ENCODE measurements at places on chromosomes 12 and 14.

DNA sequence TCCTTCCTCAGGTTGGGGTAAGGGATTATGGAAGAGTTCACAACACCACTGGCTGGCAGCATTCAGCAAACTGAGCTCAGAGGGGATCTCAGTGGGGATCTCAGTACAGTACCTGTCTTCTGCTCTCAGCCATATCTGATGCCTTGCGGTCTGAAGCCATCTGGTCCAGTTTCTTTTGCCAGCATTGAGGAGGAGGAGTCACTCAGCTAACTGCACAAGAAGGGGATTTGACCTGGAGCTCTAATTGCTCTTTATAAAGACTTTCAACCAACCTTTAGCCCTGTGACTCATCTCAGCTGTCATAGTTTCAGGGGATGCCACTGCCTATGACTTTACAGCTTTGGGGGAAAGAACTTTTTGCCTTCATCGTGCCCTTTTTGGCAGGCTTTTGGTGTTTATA lies 44.9 kb downstream of the JKAMP start:
- DNase-seq: no peak

DNA sequence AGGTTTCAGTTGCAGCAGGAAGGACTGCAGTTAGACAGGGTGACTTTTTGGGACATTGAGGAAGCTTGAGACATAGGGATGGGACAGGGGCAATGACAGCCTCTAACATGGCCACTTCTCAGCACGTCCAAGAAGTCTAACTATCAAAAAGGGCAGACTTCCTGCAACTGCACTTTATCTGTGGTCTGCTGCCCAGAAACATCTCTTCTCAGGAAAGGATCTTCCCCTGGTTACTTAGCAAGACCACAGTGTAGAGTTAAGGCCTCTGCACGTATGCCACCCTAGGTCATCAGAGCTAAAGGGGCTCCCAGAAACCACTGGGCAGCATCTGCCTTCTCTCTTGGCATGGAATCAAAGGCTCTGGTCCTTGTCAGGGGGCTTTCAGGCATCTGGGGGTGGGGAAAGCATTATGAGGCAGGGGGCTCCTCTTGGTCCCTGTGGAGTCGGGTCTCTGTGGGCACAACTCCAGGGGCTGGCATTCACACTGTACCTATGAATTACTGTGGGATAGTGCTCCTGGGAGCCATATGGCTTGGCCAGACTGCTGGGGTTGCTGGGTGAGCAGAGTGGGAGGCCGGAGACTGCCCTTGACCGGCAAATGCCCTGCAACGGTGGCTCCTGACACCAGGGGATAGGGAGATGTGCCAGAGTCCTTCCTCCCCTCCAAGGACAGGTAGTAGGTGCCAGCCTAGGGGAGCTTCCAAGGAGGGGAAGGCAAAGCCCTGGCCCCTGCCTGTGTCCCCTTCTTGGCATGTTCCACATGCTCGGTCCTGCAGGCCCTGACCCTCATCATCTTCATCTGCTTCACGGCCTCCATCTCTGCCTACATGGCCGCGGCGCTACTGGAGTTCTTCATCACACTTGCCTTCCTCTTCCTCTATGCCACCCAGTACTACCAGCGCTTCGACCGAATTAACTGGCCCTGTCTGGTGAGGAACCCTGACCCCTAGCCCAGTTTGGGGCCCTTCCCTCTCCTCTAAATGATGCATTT lies 1.0 kb downstream of the CMTM5 start:
- no peak for DNase-seq

GRCh38 chr14:53793790-53794505 lies 162.7 kb downstream of the BMP4 start:
- DNase-seq: no peak

DNA sequence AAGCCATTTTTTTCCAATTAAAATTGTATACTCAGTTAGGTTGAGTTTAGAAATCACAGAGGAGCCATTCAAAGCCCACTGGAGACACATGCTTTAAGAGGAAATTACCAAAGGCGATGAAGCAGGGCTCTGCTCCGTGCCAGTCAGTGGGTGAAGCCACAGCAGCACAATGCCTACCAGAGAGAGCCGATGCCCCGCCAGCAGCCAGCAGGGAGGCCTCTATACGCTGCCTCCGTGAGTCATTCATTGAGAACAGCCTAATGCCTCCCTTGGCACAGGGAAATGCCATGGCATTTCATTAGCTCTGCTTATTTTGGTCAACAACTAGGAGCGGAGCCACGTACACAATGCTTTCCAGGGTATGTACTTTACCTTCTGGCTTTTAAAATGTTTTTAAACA lies 197.8 kb upstream of the FRMD6 start:
- DNase-seq: no peak

DNA sequence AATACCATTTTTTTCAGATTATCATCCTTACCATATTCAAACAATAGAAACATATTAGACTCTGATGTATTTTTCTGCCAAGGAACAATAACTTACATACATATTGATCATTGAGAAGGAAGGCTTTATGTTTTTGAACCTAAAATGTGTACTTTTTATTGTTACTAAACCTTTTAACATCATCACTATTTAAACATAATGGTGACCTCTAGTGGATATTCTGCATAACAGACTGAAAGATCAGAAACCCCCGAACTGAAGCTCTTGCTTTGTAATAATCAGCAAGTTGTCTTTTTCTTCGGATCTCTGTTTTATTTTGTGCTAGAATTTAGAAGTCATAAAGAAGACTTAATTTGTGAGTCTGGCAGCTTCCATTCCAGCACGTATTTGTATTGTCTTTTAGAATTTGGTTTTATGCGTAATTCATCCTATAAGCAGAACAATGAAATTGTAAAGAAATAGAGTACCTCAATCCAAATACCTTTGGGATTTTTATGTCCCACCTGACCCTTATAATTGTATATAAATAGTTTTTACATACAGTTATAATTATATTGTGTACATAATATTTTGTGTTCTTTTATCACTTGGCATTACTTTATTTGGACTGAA lies 125.9 kb upstream of the ATF1 start:
- no peak for DNase-seq

- DNase-seq: no peak
Observed at GRCh38 chr12:27488479-27488878, 35.5 kb upstream of the PPFIBP1 start.

DNA sequence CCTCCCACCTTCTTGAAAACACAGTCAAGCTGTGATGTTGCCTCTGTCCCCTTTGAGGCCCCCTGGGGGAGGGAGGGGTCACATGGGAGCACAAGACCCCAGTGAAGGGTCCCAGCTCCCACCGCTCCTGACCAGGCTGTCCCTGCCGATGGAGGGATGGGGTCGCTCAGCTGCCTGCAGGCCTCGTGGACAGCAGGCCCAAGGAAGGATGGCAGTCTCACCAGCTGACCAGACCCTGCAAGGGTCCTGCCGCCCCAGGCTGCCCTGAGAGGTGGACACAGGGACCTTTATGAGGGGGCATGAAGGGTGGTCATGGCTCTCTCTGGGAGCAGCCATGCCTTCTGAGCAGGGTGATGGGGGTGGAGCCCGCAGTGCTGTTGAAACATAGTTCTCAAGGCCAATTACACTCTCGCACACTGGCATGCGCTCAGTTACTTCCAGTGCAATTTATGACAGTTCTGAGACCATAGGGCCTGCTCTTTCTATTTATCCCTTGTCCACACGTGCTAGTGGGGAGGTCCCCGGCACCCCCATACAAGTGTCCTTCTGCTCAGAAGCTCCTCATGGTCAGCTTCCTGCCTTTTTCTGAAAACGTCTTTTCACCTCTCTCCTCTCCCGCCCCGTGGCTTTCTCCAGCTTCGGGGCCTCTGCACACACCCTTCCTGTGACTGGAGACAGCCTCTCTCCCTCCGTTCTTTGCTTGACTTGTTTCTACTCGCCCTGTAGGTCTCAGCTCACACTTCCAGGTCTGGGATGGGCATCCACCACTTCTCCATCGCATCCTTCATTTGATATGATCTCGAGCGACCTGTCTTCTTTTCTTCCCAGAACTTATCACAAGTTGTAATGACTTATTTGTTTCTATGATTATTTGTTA lies 313.1 kb downstream of the ADGRD1 start:
- DNase-seq: no peak

- no peak for DNase-seq
Observed at GRCh38 chr12:88398031-88398430, 182.2 kb downstream of the KITLG start.

GRCh38 chr14:75231320-75231719 lies 47.3 kb upstream of the FOS start:
- DNase-seq: no peak

DNA sequence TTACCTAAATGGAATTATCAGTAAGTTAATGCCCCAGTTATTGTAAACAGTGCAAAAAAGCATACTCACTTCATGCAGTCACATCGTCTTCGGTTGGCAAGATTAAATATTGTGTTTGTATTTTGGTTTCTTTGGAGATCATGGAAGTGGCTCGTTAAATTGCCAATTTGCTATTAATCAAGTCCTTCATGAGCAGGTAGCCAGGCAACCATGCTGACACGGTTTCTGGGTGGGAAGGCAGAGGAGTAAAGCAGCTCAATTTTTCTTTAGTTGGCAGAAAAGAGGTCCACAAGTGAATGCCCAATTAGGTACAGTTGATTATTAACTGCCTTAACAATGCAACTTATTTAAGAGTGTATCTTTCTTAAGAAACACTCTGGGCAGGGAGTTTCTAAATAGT lies 43.9 kb downstream of the PPP4R3A start:
- DNase-seq: no peak

- DNase-seq: no peak
Observed at GRCh38 chr14:93962701-93963601, 13.4 kb downstream of the ASB2 start.

- DNase-seq: no peak
Observed at GRCh38 chr12:132166801-132167591, 22.7 kb downstream of the NOC4L start.

GRCh38 chr14:92690171-92691011 lies 58.0 kb downstream of the LGMN start:
- DNase-seq: no peak

GRCh38 chr12:131737150-131737827 lies 26.4 kb downstream of the SFSWAP start:
- no peak for DNase-seq

GRCh38 chr14:54698966-54699530 lies 132.1 kb downstream of the SAMD4A start:
- DNase-seq: peak; percentile 39

GRCh38 chr14:89587136-89587420 lies 170.0 kb upstream of the FOXN3 start:
- no peak for DNase-seq

DNA sequence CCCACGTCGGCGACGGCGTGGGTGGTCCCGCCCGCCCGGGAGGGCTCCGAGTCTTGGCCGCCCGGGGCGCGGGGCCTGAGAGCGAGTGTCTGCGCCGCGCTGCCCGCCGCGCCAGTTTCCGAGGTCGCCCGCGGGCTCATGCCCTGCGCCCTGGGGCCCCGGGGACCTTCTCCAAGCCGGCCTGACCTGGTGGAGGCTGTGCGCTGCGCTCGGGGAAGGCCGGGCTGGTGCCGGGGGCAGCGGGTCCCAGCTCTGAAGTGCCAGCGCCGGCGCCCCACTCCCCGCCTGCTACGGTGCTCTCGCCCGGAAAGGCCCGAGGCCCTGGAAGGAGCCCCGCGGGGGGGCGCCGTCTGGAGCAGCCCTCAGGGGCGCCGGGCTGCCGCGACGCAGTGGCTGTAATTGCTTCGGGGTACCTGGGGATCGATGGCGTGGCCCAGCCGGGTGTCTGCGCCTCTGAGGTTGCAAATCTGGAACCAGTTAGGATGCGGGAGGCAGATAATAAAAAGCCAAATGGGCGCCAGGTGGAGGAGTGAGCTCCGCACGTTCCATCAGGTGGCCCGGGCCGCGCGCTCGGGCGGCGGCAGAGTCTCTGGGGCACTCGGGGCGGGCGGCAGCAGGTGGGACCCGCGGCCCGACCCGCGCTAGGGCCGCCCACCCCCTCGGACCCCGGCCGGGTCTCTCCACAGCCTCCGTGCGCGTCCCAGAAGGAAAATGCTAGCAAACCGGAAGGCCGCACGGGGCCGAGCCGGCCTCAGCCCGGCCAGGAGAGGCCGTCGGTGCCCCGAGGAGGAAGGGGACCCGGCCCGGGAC lies 102.3 kb upstream of the DIO3 start:
- DNase-seq: no peak

GRCh38 chr14:36996133-36996856 lies 176.1 kb downstream of the SLC25A21 start:
- DNase-seq: no peak

DNA sequence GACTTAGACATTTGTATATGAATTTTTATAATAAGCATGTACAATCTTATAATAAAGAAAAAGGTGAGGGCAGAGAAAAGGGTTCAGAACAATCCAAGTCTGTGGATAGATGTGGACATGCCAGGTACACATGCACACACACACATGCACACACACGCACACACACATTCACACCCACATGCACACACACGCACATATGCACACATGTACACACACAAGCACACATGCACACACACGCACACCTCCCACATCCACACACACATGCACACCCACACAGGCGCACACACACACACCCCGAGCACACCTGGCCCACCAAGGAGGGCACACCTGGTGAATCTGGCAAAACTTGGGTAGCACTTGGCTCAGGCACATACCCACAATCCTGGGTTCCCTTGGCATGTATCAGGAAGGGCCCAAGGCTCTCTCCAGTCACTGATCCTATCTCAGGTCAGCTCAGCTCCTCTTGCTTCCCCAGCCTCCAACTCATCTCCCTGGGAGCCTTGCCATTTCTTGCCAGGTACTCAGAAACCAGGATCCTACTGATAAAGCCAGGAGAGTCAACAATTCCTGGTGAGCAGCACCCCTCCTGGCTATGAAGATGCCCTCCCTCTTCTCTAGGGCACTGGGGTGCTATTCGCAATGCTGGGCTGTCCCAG lies 18.6 kb upstream of the TMEM106C start:
- DNase-seq: no peak
